ENCODE measurements at places on chromosomes 11 and 22.
A peak's percentile ranks its signal among the peaks of the same experiment; 100 is the strongest.

- no peak for DNase-seq
Observed at GRCh38 chr11:43925932-43926505, 16.4 kb upstream of the C11orf96 start.

DNA sequence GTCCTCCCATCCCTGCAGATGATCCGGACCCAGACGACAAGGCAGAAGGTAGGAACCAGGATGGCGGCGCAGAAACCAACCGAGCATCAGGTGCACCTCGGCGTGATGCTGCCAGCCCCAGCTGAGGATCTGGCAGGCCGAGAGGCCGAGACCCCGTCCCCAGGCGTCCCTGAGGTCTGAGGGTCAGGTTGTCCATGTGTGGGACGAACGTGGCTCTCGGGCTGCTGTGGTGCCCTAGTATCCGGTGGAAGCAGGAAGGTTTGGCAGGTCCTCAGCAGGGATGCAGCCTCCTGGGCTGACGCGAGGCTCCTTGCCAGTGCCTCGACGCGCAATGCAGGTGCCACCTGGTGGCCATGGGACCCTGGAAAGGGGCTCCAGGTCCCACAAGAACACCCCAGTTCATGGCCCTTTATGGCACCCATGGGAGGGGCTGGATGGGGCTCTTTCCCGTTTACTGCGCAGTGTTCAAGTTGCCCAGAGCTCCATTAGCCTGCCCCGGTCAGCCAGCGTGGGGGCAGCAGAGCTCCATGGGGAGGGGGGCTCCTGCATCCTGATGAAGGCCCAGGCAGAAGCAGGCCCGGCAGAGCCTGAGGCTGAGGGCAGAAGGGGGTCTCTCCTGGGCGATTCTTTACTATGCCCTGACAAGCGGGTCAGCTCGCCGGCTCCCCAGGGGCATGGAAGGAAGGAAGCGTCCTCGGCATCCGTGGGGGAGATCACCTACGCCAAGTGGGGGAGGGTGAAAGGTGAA, 129.9 kb downstream of the CTTN start:
- no peak for DNase-seq

DNA sequence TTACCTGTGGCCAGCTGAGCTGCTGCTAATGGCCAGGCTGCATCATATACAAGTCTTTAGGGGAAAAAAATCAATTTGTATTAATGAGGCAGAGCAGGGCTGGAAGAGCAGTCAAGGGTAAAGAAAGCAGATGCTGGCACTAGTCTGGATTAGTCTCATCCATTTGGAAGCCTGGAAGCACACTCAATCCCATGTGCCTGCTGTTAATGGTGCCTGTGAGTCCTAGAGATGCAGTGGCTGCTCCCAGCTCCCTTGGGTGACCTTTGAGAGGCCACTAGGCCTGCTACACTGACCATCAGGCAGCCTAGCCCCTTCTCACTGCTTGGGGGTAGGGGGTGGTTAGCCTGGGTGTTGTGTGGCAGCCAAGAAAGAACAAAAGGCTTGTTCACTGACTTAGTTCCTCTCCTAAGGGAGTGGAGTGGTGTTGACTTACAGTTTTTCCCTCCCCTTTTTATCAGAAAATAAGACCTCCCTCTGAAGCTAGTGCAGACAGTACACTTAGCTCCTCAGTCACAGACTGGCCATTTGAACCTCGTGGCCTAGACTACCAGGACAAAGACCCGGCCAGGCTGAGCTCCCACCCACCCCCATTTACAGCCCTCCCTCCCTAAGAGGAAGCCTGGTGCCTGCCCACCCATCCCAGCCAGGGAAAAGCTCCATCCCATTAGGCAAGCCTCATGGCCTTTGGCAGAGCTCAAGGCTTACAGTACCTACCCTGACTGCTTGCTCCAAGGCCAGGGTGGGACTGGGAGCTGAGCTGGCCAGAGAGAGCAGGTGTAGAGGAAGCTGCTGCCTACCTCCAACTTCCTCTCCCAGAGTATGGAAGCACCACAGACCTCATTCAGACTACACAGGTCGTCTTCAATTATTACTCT, 7.8 kb downstream of the PIK3IP1 start:
- DNase-seq = no peak

DNA sequence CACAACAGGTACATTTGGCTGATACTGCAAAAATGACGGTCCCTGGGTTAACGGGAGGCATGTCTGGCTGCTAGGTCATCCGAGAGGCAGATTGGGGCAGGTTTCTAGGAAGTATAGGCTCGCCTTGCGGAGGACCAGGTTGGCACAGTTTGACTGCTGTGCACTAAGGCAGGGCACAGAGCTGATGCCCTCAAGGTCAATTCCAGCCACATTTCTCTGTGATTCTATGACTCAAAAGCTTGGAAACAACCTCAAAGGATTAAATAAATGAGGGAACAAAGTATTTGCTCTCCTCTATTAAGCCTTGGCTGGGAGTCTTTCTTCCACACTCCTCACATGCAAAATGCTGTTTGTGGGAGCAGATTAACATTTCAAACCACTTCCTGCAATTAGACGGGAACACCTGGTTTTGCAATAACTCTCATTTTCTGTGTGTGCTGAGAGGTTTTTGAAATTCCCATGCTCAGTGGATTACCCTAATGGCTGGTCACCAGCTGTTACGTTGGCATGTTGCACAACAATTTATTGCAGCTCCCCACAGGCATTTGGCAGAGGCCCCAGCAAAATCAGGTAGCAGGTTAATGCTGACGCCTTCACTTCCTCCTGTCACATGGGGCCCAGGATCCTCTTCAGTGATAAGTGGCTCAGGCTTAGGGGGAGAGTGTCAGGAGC, 61.0 kb upstream of the PLET1 start:
- peak; percentile 97 for DNase-seq

DNA sequence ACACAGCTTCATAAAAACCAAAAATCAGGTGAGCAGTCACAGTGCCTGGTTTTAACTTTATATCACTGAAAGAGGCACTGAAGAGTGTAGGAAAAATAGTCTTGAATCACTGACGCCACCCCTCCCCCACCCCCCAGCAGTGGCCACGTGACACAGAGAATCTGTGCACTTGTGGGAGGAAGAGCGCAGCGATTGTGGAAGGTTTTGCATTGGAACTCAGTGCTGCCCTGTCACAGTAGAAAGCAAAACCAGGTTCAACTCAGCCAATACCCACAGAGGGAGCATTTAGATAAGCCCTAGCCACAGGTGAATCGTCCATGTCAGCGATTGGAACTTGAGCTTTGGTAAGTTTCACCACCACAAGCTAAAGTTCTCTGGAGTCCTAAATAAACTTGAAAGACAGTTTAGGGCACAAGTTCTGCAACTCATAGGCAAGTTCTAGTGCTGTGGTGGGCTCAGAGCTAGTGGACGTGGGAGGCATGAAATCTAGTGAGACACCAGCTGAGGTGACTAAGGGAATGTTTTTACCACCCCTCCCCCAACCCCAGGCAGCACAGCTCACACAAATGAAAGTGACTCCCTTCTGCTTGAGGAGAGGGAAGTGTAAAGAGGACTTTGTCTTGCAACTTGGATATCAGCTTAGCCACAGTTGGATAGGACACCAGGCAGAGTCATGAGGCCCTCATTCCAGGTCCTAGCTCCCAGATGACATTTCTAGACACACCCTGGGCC, 13.3 kb downstream of the OR52B2 start:
- DNase-seq = no peak

DNA sequence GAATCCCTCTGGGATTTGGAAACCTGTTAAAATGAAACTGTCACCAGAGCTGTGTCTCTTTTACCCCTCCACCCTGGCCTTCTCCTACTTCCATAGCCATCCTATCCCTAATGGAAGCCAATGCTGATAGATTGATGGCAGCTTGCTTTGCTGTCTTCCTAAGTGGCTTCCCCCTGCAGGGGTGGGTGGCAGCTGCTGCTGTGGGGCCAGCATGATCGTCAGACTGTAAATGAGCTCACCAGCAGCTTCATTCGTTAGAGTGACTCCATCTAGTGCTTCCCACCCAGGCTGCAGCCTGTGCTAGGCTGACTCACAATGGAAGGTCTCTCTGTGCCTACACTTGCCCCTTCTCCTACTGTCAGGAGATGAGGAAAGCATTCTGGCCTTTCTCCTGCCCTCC, 311.0 kb downstream of the BUD13 start:
- no peak for DNase-seq

- DNase-seq = peak; percentile 21
Observed at GRCh38 chr11:77191823-77192495, 63.9 kb downstream of the MYO7A start.

GRCh38 chr22:45475851-45476514, 26.7 kb upstream of the FBLN1 start:
- no peak for DNase-seq

DNA sequence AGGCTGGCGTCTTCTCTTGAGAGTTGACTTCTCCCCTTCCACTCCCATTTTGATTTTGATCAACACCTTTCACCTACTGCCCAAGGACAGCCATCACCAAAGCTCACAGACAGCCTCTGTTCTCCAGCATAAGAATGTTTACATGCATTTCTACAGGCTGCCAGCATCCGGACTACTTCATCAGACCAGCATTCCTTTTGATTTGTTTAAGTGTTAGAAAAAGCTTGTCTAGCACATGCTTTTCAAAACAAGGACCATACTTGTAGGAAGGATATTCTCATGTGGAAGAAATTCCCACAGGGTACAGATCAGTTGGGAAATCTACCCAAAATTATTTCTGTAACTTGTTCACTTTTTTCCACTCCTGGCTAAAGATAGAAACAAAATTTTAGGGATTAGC, 6.2 kb upstream of the KCNA4 start:
- no peak for DNase-seq

GRCh38 chr11:10824888-10825287, 16.2 kb upstream of the EIF4G2 start:
- DNase-seq = no peak

DNA sequence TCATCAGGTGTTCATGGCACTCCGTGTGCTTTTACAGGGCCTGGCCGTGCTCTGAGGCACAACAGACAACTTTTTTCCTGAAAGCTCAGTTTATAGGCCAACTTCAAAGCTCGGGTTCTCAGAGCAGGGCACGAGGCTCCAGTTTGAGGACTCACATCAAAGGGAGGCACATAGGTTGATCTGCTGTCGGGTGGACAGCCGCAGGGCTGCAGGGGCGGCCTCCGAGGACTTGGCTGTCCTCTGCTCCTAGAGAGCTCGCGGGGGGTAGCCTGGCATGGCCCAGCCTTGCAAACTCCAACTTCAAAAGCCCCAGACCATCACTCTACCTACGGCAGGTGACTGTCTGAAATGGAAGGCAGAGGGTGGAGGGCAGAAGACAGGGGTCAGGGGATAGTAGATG, 31.6 kb downstream of the C11orf58 start:
- no peak for DNase-seq

- no peak for DNase-seq
Observed at GRCh38 chr22:49300241-49300640, 527.4 kb downstream of the BRD1 start.

GRCh38 chr11:16347928-16348685, 8.2 kb downstream of the SOX6 start:
- DNase-seq = no peak

DNA sequence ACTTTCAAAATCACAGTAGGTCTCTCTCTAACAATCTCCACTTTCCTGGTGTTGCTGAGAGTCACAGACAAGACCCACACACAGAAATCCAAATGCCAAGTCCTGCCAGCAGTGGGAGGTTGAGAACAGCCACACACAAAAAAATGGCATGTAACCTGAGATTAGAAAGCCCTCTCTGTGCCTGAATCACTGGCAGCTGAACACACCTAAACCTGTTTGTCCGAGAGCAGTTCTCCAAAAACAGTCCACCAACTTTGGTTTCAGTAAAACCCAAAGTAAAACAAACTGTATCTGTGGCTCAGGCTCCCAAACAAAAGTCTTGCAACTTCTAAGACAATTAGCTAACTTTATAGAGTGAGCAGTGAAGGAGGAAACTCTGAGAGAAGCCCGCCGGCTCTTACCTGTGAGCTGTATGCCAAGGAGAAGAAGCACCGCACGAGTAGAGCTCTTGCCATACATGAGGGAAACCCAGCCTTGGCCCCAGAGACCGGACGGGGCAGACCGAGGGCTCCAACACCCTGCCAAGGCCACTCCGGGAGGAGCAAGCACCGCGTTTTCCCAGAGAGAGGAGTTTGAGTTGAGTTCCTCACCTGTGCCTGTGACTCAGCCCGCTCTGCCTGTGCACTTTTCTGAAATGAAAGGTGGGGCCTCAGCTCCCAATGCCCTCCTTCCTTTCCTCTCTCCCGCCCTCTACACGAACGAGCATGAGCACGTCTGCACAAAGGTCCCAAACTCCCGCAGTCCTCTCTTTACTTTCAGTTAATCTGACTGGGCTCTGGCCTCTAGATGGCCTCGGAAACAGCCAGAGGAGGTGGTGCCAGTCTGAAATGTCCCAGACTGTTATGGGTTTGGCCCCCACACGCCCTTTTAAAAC, at the start of gene MPZL2:
TSS of gene MPZL2 (minus strand) at position 603 of the 874 bp plus-strand sequence. CDS start at position 459, 144 bp downstream.
- no peak for DNase-seq

GRCh38 chr11:119858288-119858687, 129.3 kb upstream of the NECTIN1 start:
- no peak for DNase-seq

GRCh38 chr11:20327377-20327935, 36.1 kb upstream of the HTATIP2 start:
- DNase-seq = no peak

DNA sequence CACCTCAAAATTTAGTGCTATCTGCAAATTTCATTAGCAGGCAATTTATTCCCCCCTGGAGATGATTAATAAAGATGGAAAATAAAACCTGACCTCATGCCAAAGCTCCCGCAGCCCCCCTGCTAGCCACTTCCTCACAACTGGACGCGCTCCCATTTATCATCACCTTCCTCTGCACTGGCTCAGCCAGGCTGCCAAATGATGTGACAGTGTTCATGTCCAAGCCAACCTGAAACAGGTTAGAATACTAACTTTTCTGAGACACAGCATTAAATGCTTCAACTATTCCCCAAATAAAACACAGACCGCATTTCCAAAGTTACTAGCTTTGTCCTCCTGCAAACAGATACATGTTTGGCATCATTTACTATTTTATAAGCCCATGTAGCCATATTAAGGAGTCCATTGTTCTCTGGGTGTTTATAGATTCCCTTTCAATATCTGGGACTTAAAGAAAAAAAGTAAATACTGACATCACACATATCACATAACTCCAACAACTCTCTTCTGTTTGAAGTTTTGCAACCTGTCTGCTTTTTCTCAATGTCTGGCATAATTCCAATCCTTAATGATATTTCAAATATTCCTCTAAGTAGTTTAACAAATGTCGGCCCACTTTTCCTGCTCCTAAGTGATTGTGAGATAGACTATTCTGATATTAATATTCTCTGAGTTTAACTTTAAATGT, 829.7 kb upstream of the FAT3 start:
- DNase-seq = peak; percentile 2

DNA sequence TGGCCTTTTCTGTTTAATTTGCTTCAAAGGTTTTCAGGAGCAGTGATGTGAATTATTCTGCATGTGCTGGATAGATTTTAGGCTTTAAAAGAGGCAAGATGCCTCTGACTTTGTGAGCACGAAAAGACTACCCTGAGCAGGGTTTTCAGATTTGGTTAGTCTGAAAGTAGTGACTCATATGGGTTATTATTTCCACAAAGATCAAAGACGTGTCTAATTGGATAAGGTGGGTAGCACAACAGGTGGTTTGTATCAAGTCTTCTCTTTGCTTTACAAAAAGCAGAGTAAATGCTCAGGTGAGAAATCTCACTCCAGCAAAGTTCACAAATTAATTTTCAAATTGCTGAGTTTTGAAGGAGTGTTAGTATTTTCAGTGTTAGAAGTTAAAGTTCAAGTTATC, 37.6 kb upstream of the DBX1 start:
- no peak for DNase-seq

- no peak for DNase-seq
Observed at GRCh38 chr11:73963861-73964260, 13.0 kb downstream of the DNAJB13 start.
